Karpas-422 (cell line): ENCODE measurements at places on chromosomes 12 and 14. TPM values are rescaled to one million over a fixed set of nuclear protein-coding genes. Genes with fewer than 3 reads are reported as not detected.

The SLC4A8 gene
- total RNA-seq, result 0.43 and 9.1 TPM in 2 replicates

The MYRFL gene
- total RNA-seq, result 2.6 and 3.2 TPM in 2 replicates

The NGDN gene
- 77.5 and 82.2 TPM in 2 replicates for total RNA-seq

The GPRC5D gene
- total RNA-seq, result not detected in 2 replicates

The NELL2 gene
- total RNA-seq, result 188 and 207 TPM in 2 replicates

The AICDA gene
- total RNA-seq, result 2.6 and 6.3 TPM in 2 replicates

The AHNAK2 gene
- total RNA-seq, result under 0.01 TPM in 1 of 2 replicates, not detected in the other

The COL2A1 gene
- total RNA-seq, result not detected in 2 replicates

The INSM2 gene
- 0.22 and 0.32 TPM in 2 replicates for total RNA-seq

The ZFHX2 gene
- total RNA-seq, result 0.07 and 0.32 TPM in 2 replicates

The L2HGDH gene
- total RNA-seq, result 32.9 and 42.7 TPM in 2 replicates

The GNG2 gene
- 212 and 351 TPM in 2 replicates for total RNA-seq

The CCDC38 gene
- 0.07 TPM in 1 of 2 replicates, not detected in the other for total RNA-seq

The BEST3 gene
- total RNA-seq, result not detected in 2 replicates

- no peak for DNase-seq
Observed at GRCh38 chr12:12563290-12563928, 746 bp upstream of the DUSP16 start.

DNA sequence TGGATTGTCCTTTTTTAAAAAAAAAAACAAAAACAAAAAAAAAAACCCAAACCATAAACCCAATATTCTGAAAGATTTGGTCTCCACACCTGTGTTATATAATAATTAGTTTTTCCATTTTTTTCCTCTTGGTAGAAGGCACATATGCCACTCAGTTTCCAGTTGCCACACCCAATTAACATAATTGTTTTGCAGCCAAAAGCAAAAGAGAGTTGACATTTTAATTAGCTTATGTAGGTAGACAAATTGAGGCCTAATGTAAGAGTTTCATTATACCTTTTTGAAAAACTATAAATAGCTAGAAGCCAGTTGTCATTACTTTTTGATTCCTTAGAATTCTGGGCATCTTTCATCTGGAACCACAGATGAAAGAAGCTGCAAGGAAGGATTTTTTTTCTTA is 21.0 kb downstream of the PTPN11 start:
- DNase-seq, result no peak

DNA sequence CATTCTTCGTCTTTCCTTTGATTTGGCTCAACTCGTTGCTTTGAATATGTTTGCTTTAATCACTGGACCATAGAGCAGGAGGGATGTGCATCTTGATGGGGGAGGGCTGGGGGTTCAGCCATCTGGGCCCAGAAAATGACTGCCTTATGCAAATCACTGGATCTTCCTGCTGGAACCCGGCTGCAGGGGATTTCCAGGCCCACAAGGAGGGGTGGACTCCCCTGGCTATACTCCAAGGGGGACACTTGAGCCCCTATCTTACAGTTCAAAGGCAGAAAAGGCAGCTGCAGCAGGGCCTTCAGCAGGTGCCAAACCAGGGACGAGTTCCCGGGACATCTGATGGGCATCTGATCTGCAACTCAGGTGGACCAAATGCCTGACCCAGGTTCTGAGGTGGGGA is 122.5 kb downstream of the DICER1 start:
- no peak for DNase-seq

DNA sequence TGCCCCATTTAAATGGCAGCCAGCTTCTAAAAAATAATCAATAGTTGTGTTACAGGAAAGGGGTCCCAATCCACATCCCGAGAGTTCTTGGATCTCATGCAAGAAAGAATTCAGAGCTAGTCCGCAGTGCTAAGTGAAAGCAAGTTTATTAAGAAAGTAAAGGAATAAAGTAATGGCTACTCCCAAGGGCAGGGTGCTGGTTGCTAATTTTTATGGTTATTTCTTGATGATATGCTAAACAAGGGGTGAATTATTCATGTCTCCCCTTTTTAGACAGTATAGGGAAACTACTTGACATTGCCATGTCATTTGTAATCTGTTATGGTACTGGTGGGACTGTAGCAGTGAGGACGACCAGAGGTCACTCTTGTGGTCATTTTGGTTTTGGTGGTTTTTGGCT is 591.3 kb downstream of the LRFN5 start:
- no peak for DNase-seq

- DNase-seq, result no peak
Observed at GRCh38 chr12:31496257-31496656, 94.7 kb downstream of the DENND5B start.

GRCh38 chr12:46458500-46459102 is 86.0 kb upstream of the SLC38A2 start:
- DNase-seq, result no peak

GRCh38 chr14:36773558-36773957 is 111.9 kb downstream of the PAX9 start:
- no peak for DNase-seq

GRCh38 chr14:65704850-65705249 is 292.3 kb downstream of the FUT8 start:
- DNase-seq, result no peak

DNA sequence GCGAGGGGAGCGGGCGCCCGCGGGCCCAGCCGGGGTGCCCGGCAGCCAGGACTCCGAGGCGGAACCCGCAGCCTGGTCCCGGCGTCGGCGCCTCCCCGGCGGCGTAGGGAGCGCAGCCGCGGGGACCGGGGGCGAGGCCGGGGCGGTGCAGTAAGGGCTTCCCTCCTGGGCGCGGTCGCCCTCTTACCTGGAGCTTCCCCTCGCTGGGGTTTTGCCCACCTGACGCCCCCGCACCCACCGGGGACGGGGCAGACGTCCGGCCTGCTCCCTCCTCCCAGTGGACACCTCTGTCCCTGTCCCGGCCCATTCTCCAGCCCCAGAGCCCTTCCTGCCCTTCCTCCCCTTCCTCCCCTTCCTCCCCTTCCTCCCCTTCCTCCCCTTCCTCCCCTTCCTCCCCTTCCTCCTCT is 413 bp upstream of the TUBA1C start:
- DNase-seq, result peak; percentile 69

GRCh38 chr12:1104088-1104800 is 113.2 kb downstream of the ERC1 start:
- no peak for DNase-seq

DNA sequence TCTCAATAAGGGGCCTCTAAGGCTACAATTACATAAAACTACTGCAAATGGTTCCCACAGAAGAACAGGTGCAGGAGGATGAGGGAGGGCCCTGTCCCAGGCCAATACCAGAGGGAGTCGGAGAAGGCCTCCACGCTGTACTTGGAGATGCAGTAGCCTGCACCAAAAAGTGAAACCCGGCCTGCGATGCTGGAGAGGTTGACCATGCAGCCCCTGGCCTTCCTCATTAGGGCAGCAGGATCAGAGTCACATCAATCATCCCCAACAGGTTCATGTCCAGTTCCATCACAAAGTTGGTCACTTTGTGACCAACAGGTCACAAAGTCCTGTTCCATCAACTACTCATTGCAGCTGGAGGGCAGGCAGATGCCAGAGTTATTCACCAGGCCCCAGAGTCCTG is 23.0 kb downstream of the ZBTB39 start:
- DNase-seq, result no peak

- no peak for DNase-seq
Observed at GRCh38 chr12:11832093-11832492, 182.6 kb downstream of the ETV6 start.

DNA sequence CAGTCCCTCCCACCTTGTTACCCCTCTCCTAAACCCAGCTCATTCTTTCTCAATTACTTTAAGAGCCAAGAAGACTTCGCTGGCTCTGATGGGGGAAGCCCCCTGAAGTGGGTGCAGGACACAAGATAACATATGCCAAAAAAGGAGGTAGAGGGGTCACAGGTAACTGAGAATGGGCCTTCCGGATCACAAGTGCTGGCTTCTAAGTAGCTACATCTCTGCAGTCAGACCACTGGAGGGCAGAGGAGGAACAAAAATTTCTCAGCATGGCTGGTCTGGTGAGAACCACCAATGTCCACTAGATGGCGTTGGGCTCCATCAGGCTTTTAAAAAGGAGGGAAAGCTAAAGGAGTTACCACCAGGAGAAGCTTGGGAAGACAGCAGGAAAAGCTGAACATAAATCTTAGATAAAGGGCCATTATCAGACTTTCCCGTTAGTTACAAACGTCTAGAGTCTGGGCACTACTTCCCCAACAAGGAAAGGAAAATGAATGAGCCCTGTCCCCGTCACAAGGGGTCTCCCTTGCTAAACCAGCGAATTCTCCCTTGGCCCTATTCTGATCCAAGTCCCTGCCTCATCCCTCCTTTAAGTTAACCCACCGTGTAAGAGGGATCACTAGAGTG is 11.6 kb upstream of the CDH24 start:
- peak; percentile 95 for DNase-seq

DNA sequence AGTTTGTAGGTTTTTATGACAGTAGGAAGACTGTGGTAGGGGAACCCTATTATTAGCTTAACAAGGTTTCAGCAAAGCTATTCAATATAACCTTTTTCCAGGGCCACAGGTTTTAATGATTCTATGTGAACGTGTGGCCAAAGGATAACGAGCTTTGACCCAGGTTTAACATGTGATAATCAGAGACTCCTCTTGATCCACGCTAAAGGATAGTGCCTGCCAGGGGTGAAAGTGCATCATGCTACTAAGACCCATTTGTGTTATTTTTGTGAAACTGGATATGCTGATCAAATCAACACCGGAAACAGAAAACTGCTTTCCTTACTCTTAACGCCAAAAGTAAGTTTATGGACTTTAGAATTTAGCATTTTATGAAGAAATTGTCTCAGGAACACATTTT is 909 bp upstream of the TAOK3 start:
- DNase-seq, result no peak

DNA sequence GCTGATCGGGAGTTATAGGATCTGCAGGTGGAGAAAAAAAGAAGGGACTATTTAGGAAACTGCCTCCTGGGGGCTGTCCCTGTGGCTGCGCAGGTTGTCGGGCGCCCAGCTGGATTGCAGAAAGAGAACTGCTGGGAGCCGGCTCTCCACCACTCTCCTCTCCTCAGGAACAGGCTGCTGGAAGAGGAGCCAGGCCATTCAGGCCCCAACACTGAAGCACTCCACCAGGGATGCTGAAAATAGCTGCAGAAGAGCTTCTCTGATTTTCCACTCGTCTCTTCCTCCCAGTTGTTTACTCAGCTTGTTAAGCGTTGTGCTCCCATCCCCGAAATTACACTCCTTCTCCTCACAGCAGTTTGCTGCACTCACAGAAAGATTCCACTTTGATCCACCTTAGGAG is 347.3 kb downstream of the GLT1D1 start:
- no peak for DNase-seq

DNA sequence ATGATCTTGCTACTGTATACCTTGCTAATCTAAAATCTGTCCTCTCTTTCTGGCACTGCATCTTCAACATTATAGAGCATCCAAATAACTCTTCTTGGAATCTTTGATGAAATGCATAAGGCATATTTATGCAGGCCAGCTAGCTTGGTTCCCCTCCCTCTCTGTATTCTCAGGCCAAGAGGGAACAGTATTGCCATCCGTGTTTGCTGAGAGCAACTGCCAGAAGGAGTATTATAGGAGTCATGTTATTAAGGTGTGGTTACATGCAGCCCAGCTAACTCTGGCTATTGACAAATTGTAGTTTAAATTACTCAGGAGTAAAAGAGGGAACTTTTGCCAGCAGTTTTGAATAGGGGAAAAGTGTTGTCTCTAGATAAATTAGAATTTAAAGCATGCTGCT is 309.3 kb upstream of the E2F7 start:
- no peak for DNase-seq

DNA sequence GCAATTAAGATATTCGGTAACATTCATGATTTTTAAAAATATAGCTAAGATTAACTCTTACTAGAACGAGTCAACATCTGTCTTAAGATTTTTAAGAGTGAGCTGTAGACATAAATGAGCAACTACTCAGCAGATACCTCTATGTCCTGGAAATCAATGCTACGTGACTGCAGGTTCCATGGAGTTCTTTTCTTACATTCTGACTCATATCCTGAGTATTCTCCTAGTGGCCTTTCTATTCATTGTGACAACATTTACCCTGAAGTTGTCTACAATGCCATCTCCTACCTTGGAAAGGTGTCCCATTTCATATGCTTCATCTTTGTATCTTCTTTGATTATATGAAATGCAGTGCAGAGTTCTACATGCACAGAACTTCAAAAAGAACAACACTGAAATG is 59.9 kb downstream of the PKP2 start:
- no peak for DNase-seq

DNA sequence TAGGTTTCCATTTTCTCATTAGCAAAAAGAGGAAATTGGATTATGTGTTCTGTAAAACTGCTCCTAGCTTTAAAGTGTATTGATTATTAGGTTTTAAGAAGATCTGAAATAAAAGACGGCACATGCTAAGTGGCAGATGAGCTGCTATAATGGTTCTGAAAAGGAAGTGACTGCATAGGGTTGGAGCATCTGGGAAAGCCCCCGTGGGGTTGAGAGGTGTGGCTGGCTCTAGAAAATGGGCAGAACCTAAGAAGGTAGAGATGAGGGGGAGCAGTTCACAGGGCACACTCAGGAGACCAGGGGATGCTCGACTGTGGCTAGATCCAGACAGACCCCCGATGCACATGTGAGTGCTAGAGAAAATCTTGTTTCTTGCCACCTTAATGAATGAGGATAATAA is 1.9 kb downstream of the IFNG-AS1 start:
- DNase-seq, result no peak

GRCh38 chr12:128402486-128403243 is 135.7 kb downstream of the TMEM132C start:
- no peak for DNase-seq

- DNase-seq, result no peak
Observed at GRCh38 chr14:96058576-96059200, 19.5 kb downstream of the C14orf132 start.

DNA sequence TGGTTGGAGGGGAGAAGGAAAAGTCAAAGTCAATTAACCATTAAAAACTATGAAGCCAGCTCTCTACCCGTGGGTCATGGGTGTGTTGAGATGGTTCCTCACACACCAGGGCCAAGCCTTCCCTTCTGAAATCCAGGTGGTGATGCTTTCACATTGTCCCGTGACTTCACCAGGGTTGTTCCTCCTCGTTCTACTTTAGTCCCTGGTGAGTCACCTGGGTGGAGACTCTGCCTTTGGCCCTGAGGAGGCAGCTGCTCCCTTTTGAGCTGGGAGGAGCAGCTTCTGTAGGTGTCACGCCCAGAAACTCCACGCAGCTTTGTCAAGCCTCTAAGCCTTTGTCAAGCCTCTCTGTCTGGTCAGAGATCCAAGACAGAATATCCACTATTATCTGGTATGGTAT is 348.3 kb downstream of the BMP4 start:
- peak; percentile 59 for DNase-seq

DNA sequence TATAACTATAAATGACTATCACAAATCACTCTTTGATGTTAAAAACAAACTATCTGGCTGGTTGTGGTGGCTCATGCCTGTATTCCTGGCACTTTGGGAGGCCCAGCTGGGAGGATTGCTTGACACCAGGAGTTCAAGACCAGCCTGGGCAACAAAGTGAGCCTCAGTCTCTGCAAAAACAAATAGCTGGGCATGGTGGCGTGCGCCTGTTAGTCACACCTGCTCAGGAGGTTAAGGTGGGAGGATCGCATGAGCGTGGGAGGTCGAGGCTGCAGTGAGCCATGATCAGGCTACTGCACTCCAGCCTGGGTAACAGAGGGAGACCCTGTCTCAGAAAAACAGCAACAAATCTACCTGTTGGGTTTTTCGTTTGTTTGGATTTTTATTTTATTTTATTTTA is 5.4 kb downstream of the TXNRD1 start:
- DNase-seq, result no peak
